ENCODE measurements at places on chromosomes 7 and 10.

DNA sequence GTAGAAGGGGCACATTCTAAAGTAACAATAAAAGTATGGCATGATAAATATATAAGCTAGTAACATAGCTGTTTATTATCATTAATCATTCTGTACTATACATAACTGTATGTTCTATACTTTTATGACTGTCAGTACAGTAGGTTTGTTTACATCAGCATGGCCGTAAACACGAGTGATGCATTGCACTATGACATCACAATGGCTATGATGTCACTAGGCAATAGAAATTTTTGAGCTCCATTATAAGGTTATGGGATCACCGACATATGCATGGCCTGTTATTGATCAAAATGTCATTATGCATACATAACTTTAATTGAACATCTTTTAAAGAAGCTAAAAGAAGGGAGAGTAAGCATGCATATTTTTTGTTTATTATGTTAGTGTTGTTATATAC, 200.1 kb upstream of the SHH start:
- no peak for DNase-seq

- no peak for DNase-seq
Observed at GRCh38 chr10:24751716-24752115, 28.0 kb upstream of the ARHGAP21 start.

DNA sequence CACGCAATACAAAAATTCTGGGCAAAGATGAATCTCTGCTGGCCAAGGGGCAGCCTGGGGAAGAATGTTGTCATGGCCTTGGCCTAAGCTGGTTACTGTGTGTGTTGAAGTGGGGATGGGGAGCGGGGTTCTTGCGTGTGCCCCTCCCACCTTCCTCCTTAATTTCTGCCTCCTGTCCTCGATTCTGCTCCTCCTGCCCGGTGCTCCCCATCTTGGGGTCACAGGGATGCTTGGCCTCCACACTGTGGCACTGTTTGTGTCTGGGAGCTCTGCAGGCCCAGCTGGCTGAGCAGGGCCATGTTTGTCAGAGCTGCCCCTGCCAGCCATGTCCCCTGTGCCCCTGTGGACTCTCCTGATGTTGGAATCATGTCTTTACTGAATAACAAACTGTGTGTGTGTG, 37.1 kb downstream of the RPS24 start:
- no peak for DNase-seq

GRCh38 chr7:74039337-74039736, 11.4 kb downstream of the ELN start:
- no peak for DNase-seq

DNA sequence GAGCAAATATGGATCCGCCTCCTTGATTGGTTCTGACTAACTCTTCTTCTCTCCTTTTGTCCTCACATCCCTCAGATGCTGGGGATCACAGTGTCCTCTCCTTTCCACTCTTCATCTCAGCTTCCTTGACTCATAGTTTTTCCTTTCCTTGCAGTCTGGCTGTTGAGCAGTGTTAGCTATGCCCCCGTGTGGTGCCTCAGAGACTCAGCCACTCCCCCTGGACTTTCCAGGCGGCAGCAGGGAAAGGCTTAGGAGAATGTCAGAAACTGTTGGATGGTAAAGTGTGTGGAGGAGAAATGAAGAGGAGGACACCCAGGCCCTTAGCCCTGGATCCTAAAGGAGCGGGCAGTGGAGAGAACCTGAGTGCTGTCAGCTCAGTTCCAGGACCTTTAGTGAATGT, 267.5 kb downstream of the CELF2 start:
- DNase-seq = no peak

- no peak for DNase-seq
Observed at GRCh38 chr7:77455321-77455720, 39.2 kb upstream of the GSAP start.

DNA sequence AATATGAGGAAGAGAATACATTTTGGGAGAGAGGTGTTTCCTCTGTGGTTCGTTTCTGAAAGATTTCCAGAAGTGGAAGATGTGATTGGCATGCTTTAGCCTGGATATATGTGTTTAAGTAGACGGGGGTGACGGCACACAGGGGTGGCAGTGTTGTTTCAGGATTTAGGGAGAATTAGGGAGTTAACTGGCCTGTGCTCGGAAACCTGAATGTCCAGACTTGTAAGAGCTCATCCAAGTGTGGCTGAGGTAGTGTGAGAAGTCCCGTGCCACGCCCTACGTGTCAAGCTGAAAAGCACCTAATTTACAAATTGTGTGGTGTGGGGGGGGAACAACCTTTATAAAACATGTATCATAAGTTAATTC, 1.1 kb downstream of the RALA start:
- peak; percentile 16 for DNase-seq

DNA sequence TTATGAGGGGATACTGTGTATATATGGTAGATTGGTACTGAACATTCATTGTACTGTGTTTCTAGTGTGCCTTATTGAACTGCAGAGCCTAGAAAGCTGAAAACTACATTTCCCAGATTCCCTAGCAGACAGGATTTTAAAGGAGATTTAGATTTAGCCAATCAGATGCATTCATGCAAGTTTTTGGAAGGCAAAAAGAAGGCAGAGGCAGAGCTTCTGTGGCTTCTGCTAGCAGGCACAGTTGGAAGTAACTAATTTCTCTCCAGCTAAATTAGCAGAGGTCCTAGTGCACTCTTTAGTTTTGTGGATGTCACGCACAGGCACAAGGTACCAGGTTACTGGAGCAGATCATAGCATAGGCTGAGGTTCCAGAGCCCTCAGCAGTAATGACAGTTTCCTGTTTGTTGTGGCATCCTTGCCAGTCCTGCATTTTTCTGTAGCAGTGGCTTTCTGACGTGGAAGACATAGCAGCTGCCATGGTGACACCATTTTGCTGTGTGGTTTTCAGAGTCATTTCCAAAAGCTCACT, 83.7 kb upstream of the CCDC71L start:
- DNase-seq = no peak

- no peak for DNase-seq
Observed at GRCh38 chr10:43216931-43217562, 49.8 kb downstream of the RASGEF1A start.

DNA sequence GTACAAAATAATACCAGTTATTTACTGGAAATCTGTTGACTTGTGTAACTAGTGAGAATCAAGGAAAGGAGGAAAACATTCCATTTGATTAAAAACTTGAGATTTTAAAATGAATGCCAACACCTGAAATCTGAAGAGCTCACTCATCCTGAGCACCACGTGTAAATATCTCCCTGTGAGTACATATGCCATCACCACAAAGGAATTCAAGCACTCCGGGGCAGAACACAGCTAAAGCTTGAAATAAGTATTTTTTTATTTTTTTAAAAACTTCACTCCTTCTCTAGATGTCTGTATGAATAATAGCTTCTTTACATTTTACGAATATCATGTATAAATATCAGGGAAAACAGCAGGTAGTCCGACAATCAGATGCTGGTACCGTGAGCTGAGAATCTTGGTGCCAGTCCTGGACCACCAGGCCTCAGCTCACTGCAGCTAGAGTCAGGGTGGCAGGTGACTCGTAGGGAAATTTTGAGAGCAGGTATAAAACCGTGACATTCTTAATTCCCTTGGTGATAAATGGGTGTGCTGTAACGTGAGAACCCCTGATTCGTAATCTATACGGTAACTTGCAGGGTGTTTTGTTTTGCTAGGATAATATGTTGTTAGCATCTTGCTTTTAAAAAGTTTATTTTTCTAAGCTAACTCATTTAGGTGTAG, 12.7 kb downstream of the LMTK2 start:
- DNase-seq = no peak

DNA sequence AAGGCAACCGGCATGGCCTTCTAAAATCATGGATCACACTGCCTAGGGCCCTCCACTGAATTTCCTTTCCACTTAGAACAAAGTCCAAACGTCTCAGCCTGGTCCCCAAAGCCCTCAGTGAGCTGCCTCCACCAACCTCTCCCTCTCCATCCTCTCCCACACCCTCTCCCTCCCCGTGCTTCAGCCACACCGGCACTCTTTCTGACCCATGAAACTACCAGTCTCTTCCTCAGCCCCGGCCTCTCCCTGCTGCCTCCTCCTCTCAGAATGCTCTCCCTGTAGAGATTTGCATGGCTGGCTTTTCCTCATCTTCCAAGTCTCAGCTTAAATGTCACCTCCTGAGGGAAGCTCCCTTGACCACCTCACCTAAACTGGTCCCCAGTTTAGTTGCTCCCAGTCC, 219.0 kb upstream of the ZMIZ1 start:
- DNase-seq = no peak

GRCh38 chr7:45990276-45990675, 69.2 kb upstream of the IGFBP3 start:
- no peak for DNase-seq

DNA sequence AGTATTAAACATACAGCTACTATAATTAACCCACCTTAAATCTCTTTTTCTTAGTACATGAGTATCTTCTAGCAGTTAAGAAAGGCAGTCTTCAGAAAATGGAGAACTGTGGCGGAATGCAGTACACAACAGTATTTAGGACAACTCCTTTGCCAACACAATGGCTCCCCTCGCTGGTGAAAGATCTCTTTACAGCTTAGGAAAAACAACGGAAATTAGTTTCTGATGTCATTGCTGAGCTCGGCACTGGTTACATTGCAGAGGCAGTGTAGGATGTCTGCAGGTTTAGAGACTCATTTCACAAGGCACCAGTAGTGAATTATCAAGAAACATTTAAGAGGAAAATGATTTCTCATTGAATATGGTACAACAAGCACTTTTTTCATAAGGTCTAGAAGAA, 43.4 kb downstream of the GLRX3 start:
- peak; percentile 22 for DNase-seq

GRCh38 chr7:4939971-4940728, 18.8 kb downstream of the MMD2 start:
- no peak for DNase-seq

DNA sequence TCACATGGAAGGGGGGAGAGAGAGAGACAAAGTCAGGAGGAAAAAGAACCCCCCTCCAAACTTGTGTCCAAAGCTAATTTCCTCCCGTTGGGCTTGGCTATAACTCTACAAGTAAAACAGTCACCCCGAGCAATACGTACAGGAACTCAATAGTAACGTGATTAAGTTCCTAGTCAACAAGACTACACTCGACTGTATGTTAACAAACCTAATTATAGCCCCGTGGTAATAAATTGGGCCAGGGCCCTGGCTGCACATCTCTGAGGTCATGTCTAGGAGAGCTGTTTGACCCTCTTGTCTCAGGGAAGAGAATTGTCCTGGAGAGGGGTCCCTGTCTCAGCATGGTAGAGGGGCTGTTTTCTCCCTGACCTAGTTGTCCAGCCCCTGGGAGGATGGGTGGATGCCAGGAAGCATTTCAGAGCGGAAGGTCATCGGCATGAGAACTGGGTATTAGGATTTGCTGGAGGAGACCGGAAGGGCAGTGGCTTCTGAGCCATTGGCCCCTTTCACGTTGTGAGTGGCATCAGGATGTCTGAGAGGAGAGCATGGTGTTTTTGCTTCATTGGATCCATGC, 60.2 kb upstream of the COMTD1 start:
- DNase-seq = no peak

GRCh38 chr7:32250003-32250402, 179.8 kb upstream of the PDE1C start:
- no peak for DNase-seq

DNA sequence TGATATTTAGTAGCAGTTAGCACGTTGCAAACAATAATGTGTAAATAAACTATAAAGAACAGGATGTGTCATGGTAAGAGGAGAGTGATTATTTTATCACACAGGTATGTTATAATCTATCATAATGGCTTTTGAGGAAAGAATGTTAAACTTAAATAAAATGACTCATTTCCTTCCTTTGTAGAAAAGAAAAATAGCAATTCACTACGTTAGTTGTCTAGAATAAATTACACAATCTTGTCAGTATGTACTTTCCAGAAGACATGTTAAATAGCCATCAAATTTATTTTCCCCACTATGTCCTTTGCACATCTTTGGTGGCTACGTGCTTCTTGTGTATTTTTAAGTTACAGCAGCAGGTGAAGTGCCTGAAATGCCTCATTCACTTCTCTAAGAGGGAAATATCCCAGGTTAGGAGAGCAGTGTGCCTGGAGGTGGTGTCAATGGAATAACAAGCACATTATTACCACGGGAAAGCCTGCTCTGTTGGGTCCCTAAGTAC, 133.8 kb downstream of the SEMA3A start:
- DNase-seq = no peak

- DNase-seq = no peak
Observed at GRCh38 chr7:145624618-145625017, 492.0 kb upstream of the CNTNAP2 start.

- no peak for DNase-seq
Observed at GRCh38 chr10:74765465-74765975, 60.9 kb upstream of the KAT6B start.

GRCh38 chr10:74912682-74913081, 86.3 kb downstream of the KAT6B start:
- DNase-seq = no peak

GRCh38 chr7:47651355-47652317, 69.7 kb upstream of the TNS3 start:
- no peak for DNase-seq

GRCh38 chr10:118692872-118693271, 61.9 kb downstream of the CACUL1 start:
- no peak for DNase-seq

- DNase-seq = no peak
Observed at GRCh38 chr10:13234172-13234571, at the start of gene UCMA. TSS of gene UCMA (minus strand) at chr10:13234374. CDS start at chr10:13234258, 116 bp downstream.

- peak; percentile 65 for DNase-seq
Observed at GRCh38 chr10:130109796-130110245, 809 bp downstream of the C10orf143 start.

DNA sequence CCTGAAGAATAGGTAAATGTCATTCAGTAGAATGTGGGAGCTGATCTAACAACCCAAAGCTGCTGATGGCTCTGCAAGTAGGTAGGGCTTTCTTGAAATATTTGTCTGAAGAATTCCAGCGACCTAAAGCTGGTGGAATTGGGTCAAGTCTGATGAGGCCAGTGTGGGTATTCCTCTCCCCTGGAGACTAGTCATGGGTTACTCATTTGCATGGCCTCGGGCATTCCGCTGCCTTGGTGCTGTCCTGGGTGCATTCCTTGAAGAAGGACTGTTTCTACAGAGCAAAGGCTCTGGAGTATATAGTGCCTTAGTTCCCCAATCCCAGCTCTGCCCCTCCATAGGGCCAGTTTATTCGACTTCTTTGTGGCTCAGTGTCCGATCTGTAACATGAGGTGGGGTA, 19.2 kb downstream of the PDK4 start:
- DNase-seq = no peak
